ENCODE measurements at places on chromosomes 3 and 15.

- DNase-seq, result no peak
Observed at GRCh38 chr3:15333956-15334263, 1.5 kb upstream of the SH3BP5 start.

DNA sequence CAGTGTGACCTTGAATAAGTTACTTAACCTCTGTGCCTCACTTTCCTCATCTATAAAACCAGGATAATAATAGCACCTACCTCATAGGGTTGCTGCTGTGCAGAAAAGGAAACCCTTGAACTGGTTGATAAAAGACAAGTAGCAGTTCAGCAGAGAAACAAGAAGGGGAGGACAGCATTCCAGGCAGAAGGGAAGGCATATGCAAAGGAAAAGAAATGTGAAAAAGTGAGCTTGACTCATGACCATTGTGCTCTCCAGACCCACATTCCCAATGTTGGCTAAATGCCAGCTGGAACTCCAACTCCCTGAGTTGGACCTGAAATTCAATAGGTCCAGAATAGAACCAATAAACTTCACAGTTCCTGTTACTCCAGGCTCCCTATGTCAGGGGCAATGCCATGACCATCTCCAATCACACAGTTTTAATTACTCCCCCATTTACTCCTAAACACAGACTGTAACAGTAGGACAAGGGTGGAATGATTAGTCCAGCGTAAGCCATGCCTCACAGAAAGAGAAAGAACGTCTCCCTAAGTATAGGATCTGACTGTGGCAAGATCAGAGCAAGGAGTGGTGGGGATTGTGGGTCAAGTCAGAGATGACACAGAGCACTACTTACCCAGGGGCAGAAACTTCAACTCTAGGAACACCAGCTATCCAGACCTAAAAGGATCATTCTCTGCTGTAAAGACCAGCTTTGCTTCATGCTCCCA lies 26.9 kb downstream of the PRKAR2A start:
- no peak for DNase-seq

DNA sequence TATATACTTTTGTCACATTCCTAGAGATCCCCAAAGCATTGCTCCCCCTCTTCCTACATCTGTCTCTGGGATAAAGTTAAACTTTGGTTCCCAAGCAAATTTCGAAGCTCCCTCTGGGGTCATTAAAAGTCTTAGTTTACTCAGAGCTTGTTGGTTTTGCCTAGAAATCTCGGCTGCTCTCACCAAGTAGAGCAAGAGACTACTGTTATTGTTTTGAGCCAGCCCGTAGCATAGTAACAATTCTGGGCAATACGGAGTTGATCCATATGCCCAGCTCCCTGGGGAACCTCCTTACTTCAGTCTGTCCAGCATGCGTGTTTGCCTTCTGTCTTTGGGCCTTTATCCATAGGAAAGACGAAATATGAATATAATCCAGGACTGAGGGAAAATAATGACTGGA lies 10.0 kb upstream of the P3H2 start:
- DNase-seq, result no peak

- no peak for DNase-seq
Observed at GRCh38 chr3:197222937-197223370, 75.5 kb downstream of the DLG1 start.

DNA sequence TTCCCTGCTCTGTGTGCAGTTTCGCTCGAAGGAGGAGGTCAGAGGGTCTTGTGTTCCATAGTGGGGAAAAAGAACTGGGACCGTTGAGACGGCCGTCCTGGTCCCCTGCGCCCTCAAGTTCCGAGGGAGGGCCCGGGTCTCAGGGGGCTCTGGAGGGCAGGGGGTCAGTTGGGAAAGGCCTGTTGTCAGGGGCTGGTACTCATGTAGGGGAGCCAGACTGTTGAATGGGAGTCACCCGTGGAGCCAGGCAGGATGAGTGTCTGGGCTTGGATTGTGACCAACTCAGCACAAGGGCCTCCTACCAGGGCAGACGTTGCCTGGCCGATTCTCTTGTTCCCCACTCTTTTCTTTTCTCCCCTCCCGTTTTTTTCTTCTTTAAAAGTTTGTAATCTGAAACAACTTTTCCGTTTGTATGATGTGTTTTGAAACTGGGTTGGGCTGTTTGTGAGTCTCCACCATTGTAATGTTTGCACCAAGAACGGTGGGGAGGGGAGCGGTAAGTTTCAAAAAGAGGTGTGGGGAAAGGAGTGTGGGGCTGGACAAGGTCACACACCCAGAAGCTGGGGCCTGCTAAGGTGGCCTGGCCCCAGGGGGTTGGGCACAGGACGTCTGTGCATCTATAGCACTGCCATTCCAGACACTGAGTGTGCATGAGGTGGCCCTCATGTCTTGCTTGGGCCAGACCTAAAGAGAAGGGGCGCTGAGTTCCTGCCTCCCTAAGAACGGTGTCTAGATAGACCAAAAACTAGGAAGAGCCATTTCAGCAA lies 1.1 kb downstream of the CMTM7 start:
- DNase-seq, result no peak

- no peak for DNase-seq
Observed at GRCh38 chr3:161851941-161852566, 355.4 kb downstream of the OTOL1 start.

DNA sequence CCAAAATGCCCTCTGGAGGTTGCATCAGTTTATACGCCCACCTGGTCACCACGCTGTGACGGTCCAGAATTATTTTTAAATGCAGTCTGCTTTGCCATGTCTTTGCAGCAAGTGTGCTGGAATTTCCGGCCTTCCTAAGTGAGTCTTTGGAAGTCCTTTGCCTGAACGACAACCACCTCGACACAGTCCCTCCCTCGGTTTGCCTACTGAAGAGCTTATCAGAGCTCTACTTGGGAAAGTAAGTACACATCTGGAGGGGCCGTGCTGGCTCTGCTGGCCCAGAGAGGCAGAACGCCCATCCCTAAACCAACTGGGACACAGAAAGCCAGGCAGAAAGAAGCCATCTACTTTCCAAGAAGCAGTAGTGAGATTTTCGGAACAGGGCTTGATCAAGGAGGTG lies 101.8 kb downstream of the LRRK1 start:
- DNase-seq, result no peak

DNA sequence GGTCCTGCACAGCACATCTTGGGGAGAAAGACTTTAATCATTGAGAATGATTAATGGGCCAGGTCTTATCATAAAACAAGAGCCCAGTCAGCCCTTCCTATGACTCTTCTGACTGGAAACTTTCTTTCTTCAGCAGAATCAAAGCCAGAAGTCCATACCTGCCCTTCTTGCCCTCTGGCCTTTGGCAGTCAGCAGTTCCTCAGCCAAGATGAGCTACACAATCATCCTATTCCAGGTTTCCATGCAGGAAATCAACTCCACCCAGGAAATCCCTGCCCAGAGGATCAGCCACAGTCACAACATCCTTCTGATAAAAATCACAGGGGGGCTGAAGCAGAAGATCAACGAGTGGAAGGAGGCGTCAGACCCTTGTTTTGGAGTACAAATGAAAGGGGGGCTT lies 26.9 kb downstream of the ZNF589 start:
- no peak for DNase-seq

DNA sequence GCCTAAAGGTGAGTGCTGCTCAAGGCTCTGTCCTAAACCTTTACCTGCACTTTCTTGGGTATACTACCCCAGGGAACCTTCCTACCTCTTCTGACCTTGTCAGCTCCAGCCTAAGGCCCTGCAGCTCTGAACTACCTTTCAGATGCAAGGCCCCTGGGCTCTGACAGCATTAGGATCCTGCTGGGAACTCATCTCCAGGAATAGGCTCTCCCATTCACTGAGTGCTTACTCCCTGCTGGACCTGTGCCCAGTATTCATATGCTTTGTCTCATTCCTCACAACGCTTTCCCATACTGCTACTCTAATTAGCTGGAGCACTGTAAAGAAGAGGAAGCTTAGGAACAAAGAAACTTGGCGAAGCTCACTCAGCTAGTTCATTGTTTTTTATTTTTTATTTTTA lies 53.8 kb upstream of the RAB6B start:
- DNase-seq, result no peak

DNA sequence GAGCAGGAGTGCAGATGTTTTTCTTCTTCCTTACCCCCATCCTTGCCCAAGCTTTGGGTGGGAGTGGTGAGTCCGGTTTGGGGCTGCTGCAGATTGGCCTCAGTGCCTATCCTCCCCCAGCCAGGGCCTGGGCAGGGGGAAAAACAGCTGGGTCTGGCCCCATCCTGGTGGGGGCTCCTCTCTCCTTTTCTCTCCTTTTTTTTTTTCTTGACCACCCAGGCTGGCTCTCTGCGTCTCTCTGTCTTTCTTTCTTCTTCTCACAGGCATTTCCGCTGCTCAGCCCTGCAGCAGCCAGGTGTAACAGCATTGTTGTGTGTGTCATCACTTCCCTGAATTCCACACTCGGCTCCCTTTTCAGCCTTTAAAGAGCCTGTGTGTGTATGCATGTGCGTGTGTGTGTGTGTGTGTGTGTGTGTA lies 2.0 kb downstream of the FOXL2NB start:
- no peak for DNase-seq

- DNase-seq, result no peak
Observed at GRCh38 chr3:15623535-15624440, 22.2 kb downstream of the BTD start.

GRCh38 chr3:196800742-196801434 lies 61.2 kb downstream of the PAK2 start:
- no peak for DNase-seq

- DNase-seq, result no peak
Observed at GRCh38 chr3:156460206-156460611, 94.7 kb downstream of the SSR3 start.

GRCh38 chr3:151203051-151203420 lies at the start of gene GPR171:
Gene GPR171 (minus strand): TSS chr3:151203216. CDS start chr3:151199386, 3,830 bp downstream.
- DNase-seq, result no peak

- no peak for DNase-seq
Observed at GRCh38 chr3:172391592-172392302, 56.5 kb downstream of the GHSR start.
